ENCODE measurements at places on chromosomes 4 and X.

DNA sequence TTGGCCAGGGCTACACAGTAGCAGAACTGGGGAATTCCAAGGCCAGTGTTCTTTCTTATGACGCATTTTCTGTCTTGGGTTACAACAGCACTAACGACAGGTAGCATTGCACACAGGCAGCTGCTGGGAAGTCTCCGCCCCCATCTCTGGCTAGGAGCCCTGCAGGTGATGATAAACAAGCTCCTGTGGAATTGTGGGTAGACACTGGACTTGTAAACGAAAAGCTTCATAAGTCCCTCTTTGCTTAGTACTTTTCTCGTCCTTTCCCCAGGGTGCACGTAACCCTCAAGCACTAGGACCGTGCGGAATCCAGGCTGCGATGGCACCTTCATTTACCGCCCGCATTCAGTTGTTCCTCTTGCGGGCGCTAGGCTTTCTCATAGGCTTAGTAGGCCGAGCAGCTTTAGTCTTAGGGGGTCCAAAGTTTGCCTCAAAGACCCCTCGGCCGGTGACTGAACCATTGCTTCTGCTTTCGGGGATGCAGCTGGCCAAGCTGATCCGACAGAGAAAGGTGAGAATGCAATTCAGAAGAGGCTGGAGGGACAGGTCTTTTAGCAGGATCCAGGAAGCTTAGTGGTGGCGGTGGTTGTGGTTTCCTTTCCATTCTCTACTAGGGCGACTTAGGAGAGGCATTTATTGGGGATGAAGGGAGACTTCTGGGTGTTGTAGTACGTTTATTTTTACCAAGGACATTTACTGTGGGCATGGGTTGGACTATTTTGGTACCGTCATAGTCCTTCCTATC lies at the start of gene FAAH2:
TSS of gene FAAH2 (plus strand) at position 200 of the 745 bp plus-strand sequence. CDS start at position 320, 120 bp downstream.
- DNase-seq: no peak

GRCh38 chr4:26227601-26228229 lies 93.1 kb upstream of the RBPJ start:
- DNase-seq: no peak

- DNase-seq: no peak
Measured at GRCh38 chr4:77579406-77580076, 26.1 kb upstream of the CXCL13 start.

GRCh38 chrX:40260146-40260747 lies 162.5 kb upstream of the BCOR start:
- no peak for DNase-seq

GRCh38 chrX:55867708-55868107 lies 150.2 kb downstream of the RRAGB start:
- no peak for DNase-seq

- no peak for DNase-seq
Measured at GRCh38 chr4:24795666-24796381, 451 bp downstream of the SOD3 start.

- no peak for DNase-seq
Measured at GRCh38 chr4:84878546-84878945, 87.9 kb downstream of the WDFY3 start.

DNA sequence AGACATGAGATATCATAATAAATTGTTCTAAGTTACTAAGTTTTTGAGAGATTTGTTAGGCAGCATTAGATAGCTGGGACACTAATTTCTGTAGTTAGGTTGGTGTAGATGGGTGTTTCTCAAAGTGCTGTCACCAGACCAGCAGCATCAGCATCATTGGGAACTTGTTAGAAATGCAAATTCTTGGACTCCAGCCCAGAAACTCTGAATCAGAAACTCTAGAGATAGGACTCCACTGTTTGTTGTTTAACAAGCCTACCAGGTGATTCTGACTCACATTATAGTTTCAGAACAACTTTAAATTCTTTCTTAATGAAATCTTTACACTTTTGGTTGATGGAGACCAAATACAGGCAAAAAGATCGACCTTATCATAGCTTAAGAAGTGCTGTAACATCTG lies 173.7 kb downstream of the PABPC4L start:
- DNase-seq: no peak

DNA sequence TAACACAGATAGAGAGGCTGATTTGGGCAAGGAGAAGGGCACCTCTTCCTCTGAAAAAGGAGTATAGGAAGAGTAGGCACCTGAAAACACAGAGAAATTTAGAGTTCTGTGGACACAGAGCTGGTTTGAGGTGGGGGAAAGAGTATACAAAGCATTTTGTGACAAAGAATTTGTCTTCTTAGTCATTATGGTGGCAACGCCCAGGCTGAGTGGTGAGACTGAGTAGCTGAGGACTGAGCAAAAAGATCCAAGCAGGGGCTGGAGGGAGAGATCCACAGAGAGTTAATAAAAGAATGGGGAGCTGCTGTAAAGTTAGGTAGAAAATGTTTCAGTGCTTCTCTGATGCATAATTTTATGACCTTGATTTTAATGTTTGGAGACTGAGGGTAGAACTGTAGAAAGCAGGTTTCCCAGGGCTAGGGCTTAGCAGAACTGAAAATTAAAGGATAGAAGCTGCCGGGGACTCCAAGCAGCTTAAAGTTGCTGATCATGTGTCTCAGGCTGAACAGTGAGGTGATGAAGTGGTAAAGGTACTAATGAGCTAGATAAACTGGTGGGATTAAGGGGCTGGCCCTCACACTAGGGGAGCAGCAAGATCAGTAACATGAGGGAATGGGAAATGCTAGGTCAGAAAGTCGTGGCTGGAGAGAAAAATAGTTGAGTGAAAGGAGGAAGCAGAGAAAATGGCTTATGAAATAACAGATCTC lies 118.9 kb downstream of the CEP44 start:
- no peak for DNase-seq

GRCh38 chrX:108420481-108420880 lies 17.7 kb downstream of the COL4A6 start:
- no peak for DNase-seq

DNA sequence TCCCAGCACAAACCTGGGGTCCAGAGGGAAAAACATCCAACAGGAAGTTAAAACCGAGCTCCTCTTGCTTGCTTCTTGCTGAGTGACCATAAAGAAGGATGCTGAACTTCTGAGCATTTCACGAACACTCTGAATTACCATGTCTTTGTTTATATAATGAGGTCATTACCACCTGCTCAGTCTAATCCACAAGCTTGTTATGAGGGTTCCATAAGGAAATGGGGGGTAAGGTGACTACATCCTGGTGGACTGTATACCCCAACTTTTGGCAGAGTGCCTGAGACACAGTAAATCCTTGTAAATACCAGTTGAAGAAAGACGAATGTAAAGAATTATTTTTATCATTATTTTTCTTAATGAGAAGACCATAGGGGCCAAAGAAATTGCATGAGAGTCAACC lies 16.8 kb downstream of the CCDC149 start:
- no peak for DNase-seq

- no peak for DNase-seq
Measured at GRCh38 chr4:159778298-159778697, 675.4 kb downstream of the RAPGEF2 start.

GRCh38 chr4:126592088-126592487 lies 1040.7 kb upstream of the INTU start:
- DNase-seq: no peak

DNA sequence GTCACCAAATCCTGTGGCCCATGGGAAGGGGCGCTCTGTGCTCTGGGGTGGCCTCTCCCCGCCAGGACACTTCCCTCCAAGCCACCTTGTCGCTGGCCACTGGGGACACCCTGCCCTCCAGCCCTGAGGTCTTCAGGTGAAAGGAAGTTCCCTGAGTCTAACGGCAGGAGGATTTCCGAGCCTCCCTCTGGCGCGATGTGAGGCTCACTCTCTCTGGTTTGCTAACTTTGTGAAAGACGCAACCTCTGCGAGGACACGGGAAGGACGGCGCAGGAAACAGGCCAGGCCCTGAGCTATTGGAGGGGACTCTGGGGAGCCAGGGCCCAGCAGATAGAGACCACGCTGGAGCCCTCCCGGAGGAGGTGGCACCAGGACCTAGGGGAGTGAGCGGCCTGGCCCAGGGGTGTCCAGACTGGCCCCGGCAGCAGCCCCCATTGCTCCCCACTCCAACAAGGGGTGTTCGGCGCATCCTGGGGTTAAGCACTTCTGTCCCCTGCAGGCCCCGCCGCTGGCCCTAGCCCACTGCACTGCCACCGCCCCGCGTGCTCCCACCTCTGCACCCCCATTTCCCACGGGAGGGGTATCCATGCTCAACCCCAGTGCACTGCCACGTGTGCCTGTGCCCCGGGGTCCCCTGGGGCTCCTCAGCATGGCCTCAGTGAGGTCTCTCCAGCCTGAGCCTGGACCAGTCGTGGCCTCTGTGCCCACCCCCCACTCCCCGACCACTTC lies 72.2 kb upstream of the MXD4 start:
- DNase-seq: no peak

DNA sequence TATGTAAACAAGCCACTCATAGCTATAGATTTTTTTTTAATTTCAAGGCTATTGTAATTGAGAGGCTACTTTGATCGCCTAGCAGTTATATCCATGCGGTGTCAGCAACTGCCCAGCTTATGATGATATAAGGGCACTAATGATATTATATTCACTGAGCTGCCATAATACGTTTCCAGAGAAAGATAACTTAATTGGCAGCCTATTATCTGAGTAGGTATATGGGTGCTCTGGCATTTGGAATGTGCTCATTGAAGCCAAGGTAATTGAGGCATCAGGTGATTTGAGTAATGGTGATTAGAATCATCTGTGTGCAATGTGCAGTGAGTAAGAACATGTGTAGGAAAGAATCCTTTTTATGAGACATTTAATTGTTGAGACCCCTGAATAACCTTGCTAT lies 490.0 kb downstream of the CENPC start:
- DNase-seq: no peak

GRCh38 chr4:25621027-25621930 lies 34.4 kb upstream of the SLC34A2 start:
- no peak for DNase-seq

DNA sequence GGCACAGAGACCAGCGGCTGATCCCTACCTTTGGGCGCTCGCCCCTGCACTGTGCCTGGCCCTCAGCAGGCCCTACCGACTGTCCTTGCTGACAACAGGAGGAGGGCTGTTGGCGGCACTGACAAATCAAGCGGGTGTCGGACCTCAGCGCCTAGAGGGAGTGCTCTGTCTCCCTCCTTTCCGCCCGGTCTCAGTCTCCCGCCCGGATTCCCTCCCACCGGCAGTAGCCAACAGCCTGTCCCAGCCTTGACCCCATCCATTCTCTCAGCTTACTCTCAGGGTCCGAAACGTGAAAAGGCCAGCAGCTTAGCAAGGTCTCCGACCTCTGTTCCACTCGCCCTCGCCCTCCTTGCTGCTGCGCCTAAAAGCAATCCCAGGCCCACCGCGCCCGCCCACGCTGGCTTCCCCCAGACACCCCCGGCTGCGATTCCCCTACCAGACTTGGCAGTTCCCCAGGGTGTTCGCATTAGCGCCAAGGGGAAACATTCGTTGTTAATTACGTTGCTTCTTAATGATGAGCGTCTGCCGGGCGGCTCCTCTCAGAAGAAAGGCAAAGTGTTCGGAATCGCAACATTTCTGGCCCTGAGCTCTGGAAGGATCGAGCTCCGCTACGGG lies 96.2 kb downstream of the SOWAHB start:
- peak; percentile 57 for DNase-seq

DNA sequence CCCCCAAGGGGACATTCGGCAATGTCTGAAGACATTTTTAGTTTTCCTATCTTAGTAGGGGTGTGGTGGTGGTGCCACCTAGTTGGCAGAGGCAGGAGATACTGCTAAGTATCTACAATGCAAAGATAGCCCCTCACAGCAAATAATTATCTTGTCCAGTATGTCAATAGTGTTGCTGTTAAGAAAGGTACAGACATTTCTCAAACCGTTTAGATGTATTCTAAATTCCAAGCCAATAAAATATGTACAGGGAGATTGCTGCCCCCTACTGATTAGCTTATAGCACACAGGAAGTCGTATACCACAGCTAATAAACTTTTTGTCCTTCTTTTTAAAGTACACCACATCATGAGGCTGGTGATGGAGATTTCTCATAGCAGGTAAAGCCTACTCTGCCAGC lies 260.5 kb downstream of the TMA16 start:
- no peak for DNase-seq

DNA sequence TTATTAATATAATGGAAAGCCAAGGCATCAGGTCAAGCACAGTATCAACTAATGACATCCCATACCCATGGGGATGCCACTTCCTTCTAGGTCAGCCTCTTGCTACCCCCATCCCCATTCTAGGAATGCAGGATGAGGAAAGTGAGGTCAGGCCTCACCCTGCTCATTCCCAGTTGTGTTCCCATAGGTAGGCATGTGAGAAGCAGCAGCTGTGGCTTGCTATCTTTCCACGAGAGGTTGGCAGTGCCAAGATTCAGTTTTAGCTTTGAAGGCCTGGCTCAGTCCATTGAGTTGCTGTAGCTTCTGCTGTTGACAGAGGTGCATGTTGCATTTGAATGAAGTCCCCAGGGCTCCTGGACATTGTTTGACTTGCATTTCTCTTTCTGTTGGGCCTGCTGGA lies 15.5 kb downstream of the LONRF3 start:
- no peak for DNase-seq

DNA sequence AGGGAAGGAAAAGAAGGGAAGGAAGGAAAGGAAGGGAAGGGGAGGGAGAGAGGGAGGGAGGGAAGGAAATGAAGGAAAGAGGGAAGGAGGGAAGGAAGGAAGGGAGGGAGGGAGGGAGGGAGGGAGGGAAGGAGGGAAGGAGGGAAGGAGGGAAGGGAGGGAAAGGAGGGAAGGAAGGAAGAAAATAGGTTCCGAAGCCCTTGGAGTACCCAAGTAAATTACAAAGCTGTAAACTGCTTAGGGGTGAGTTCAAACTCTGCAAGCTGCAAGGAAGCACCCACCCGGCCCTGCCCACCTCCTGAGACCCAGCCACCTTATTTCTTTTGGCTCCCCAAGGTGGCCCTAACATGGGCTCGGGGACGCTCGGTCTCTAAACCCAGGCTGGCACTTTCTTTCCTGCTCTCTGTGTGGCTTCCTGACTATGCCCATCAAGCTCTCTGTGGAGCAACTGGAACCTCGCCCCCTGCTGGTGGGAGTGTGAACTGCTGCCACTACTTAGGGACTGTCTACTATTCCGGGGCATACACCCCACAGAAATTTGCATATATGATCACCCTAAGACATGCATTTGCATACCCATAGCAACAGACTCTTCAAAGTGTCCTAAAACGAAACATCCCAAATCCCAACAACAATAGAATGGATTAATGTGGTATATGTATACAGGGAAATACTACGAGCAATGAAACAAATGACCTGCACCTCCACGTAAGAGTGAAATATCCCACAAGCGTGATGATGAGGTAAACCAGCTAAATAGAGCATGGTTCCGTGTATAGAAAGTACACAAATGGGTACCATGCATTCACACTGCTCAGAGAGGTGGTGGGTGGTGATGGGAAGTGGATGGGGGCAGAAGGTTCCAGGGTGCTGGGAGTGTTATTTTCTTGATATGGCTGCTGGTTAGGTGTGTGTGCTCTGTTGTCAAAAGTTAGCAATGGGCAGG lies 151.7 kb upstream of the TBL1X start:
- peak; percentile 51 for DNase-seq

GRCh38 chr4:105709081-105709450 lies 482 bp downstream of the GSTCD start:
- DNase-seq: no peak

Data from Right ventricle myocardium superior (tissue), 1 donor.